Activated CD4-positive, CD25-positive, alpha-beta regulatory T cell treated with anti-CD3 and anti-CD28 coated beads, Interleukin-2, amount 50 U/mL, for 16 hours (primary cell): ENCODE measurements at places on chromosomes 11 and 22.

DNA sequence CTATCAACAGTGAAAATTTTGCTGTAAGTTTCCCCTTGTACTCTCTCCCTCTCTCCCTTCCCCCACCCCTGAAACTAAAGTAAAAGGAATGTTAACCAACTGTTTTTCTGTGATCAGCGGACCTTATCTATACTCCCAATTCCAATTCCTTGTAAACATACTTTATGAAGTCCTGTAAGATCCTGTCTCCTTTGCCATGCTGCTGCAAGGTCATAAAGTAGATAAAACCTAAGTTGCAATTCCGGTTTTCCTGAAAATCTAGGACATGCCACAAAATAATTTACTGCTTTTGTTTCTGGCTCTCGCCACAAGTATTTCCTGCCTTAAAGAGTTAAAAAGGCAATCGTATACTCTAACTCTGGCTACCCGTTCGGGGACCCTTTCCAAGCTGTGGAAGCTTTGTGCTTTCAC lies 1469.0 kb downstream of the LRRC4C start:
- DNase-seq = no peak

DNA sequence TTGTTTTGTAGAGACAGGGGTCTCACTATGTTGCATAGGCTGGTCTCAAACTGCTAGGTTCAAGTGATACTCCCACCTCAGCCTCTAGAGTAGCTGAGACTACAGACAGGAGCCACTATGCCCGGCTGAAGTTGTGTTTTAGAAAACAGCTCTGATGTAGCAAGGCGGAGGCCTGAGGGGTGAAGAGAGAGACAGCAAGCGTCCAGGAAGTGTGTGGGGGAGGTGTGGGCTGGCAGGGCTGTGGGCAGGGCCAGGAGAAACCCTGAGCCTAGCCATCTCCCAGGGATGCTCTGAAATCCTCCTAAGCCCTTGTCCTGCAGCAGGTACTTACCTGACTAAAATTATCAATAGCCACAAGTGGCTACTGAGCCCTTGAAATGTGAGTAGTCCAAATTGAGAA lies 16.1 kb upstream of the RPS3 start:
- no peak for DNase-seq

- peak; percentile 5 for DNase-seq
These were observed 33.0 kb downstream of the SERGEF start for GRCh38 chr11:17979770-17980371.

- no peak for DNase-seq
These were observed 222.9 kb upstream of the ZC3H12C start for GRCh38 chr11:109870297-109870696.

DNA sequence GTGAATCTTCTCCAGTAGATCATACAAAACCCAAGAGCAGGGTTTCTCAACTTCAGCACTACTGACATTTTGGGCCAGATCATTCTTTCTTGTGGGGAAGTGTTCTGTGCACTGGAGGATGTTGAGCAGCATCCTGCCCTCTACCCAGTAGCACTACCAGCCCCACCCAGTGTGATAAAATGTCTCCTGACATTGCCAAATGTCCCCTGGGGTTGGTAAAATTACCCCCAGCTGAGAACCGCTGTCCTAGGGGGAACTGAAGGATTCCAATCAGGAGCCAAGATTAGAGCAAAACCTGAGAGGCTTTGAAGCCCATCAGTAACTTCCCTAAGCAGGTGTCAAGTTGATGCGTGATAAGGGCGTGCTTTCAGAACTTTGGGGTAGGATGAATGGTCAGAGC lies 61.4 kb upstream of the YWHAH start:
- no peak for DNase-seq

DNA sequence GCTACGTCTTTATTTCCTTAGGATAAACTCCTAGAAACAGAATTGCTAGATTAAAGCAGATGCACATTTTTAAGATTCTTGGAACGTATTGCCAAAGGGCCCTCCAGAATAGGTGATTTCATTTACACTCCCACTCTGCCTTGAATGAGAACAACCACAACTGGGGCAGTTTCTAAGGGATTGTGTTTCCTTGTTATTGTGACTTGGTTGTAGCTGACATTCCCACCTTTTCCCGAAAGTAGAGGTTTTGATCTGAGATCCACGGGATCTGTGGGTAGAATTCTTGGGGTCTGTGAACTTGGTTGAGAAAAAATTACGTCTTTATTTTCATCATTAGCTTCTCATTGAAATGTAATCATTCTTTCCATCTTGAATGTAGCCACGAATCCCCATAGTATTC lies 21.5 kb downstream of the LRRC32 start:
- DNase-seq = no peak

GRCh38 chr11:125201525-125202141 lies 37.1 kb downstream of the PKNOX2 start:
- no peak for DNase-seq

DNA sequence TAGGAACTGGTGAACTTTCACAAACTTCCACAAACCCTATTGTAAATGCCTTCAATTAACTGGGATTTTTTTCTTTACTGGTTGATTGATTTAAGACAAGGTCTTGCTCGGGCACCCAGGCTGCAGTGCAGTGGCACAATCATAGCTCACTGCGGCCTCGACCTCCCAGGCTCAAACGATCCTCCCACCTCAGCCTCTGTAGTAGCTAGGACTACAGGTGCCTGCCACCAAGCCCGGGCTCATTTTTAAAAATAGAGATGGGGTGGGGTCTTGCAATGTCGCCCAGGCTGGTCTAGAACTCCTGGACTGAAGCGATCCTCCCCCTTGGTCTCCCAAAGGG lies 35.7 kb upstream of the POLA2 start:
- no peak for DNase-seq

DNA sequence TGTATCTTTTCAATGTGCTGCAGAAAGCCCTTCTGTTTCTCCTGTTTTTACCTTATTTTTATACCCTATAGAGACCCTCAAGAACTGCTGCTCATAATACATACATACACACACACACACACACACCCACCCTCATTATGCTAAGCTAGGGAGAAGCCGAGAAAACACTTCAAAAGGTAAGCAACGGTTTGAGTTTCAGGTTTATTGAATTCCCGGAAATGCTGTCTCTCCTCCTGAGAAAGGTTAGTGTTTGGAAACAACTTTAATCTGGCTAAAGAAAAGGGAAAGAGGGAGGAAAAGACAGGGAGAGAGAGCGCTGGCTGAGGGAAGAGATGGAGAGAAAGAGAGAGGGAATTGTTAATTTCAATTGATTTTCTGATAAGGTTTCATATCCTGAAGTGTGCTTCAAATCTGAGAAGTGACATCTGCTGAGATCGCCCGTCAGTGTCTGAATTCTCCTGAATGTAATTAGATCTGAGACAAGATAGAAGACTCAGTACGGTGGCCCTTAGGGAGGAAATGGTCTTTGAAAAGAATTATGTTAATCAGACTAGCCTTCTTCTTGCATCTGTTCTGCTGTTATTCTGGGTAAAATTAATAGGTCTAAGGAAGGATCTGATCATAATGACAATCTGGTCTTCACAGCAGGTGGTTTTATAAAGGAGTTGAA lies 169.1 kb downstream of the NXPE2 start:
- DNase-seq = no peak

DNA sequence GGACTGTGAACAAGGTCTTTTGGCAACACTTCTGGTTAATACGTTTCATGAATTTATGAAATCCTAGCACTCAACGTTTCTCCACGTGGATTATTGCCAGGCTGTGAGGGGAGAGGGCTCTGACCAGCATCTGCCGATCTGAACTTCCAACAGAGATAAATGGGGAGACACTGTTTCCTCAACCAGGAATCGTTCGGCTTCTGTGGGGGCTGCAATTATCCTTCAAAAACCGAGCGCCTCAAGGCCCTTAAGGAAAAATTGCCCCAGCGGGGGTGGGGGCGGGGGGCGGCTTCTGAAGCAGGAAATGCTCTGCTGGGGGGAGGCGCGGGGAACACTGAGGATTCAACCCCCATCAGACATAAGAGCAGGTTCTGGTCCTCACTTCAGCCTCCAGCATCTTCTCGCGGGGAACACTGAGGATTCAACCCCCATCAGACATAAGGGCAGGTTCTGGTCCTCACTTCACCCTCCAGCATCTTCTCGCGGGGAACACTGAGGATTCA lies 155.6 kb downstream of the BRD1 start:
- no peak for DNase-seq

GRCh38 chr11:132184079-132184478 lies 813.7 kb downstream of the NTM start:
- no peak for DNase-seq

DNA sequence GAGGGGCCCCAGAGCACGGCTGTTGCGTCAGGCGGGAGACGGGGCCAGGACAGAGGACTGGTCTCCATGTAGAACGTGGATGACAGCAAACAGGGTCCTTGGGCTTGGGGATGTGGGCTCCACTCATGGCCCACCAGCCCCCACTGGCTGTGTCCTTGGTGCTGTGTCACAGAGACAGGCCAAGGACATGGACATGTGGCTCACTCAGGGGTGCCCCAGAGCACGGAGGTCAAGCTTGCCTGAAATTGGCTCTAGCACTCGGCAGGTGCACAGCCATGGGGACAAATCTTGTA lies 14.4 kb downstream of the FADS2 start:
- DNase-seq = no peak

DNA sequence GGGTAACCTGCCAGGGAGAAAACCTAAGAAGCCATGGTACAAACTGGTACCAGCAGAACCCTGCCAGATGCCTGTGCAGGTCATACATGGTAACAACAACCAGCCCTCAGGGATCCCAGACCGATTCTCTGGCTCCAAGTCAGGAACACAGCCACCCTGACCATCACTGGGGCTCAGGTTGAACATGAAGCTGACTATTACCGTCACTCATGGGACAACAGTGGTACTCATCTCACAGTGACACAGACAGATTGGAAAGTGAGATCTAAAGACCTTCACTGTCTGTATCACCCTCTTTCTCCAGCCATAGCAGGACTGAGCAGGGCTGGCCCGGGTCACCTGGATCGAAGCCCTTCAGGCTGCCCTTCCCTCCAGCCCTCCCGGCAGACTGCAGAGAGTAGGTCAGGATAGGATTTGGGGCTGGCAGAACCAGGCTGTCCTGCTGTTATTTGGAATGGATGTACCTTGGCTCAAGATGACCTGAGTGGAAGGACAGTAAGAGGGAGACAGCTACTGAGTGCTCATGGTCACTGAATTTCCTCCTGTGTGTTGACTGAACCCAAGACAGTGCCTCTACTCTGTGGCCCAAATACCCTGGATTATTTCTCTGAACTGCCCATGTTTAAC lies 94.7 kb downstream of the GGTLC2 start:
- DNase-seq = no peak

GRCh38 chr22:45450921-45451651 lies 37.6 kb downstream of the RIBC2 start:
- DNase-seq = no peak

GRCh38 chr11:93663021-93663420 lies 1.5 kb downstream of the CEP295 start:
- no peak for DNase-seq

DNA sequence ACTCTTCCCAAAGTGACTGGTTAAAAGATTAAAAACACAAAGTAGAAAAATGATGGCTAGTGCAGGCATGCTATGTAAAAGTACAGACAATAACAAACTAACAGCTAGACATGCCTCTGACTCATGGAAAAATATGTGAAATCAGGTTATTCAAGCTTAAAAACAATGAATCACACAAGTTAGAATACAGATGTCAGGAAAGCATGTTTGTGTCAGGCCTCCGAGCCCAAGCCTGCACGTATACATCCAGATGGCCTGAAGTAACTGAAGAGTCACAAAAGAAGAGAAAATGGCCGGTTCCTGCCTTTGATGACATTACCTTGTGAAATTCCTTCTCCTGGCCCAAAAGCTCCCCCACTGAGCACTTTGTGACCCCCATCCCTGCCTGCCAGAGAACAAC lies 110.1 kb downstream of the NOX4 start:
- DNase-seq = no peak

- no peak for DNase-seq
These were observed 158.7 kb upstream of the SYT13 start for GRCh38 chr11:45444796-45445195.

DNA sequence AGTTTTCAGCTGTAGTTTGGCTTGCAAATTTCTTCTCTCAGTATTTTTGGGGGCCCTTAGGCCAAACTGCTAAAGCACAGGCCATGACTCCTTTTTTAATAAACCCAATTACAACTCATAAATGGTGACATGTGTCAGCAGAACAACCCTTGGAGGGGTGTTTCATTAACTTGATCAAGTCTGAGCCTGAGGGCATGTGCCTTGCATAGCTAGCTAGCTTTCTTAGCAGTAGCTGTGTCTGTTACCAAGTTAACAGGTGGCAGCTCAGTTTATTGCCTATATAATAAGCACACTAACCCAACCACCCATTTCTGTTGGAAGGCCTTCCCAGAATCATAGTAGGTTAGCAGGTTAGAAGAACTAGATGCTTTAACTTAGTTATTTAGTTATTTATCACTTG lies 950.3 kb upstream of the CCDC90B start:
- no peak for DNase-seq

GRCh38 chr22:44645083-44645482 lies 56.9 kb upstream of the PRR5 start:
- DNase-seq = no peak

- DNase-seq = no peak
These were observed 625.1 kb upstream of the ANO5 start for GRCh38 chr11:21567645-21568290.

GRCh38 chr22:42188808-42189447 lies 58.3 kb upstream of the CYP2D6 start:
- no peak for DNase-seq

- DNase-seq = no peak
These were observed 12.1 kb upstream of the TMEM45B start for GRCh38 chr11:129803533-129803932.
